Osteoblast (primary cell): ENCODE measurements at places on chromosomes 5 and 9. TPM values are rescaled to one million over a fixed set of nuclear protein-coding genes. Genes with fewer than 3 reads are reported as not detected.

SPATA6L gene
- 0.72 and 1.2 TPM in 2 replicates for total RNA-seq

TBC1D9B gene
- 89.4 and 90.2 TPM in 2 replicates for total RNA-seq

DIRAS2 gene
- total RNA-seq, result under 0.01 TPM in 1 of 2 replicates, not detected in the other

ERAP2 gene
- total RNA-seq, result 5.6 and 84.7 TPM in 2 replicates

CCNH gene
- total RNA-seq, result 74.3 and 80.3 TPM in 2 replicates

WNT8A gene
- total RNA-seq, result not detected in 2 replicates

ZDHHC12 gene
- total RNA-seq, result 32.7 and 35.1 TPM in 2 replicates

PALM2AKAP2 gene
- 19.4 and 25.3 TPM in 2 replicates for total RNA-seq

SPINK4 gene
- total RNA-seq, result not detected in 2 replicates

HAPLN1 gene
- 18.8 and 36.5 TPM in 2 replicates for total RNA-seq

MCIDAS gene
- total RNA-seq, result under 0.01 and 0.29 TPM in 2 replicates

PHF24 gene
- under 0.01 TPM in 1 of 2 replicates, not detected in the other for total RNA-seq

TRIM52 gene
- 6.8 and 7.2 TPM in 2 replicates for total RNA-seq

GLIPR2 gene
- total RNA-seq, result 33.3 and 38.4 TPM in 2 replicates

SLC1A3 gene
- 45.2 and 76.9 TPM in 2 replicates for total RNA-seq

ARL15 gene
- 25.3 and 29.8 TPM in 2 replicates for total RNA-seq

PDZD2 gene
- 0.29 and 0.36 TPM in 2 replicates for total RNA-seq

PAX5 gene
- total RNA-seq, result under 0.01 TPM in 1 of 2 replicates, not detected in the other

TOPORS gene
- 32.1 and 33.7 TPM in 2 replicates for total RNA-seq

SPINK1 gene
- not detected in 2 replicates for total RNA-seq

GABRA6 gene
- not detected in 2 replicates for total RNA-seq

PTGDS gene
- total RNA-seq, result 37.4 and 57.9 TPM in 2 replicates

TEX48 gene
- not detected in 2 replicates for total RNA-seq

GABRP gene
- total RNA-seq, result under 0.01 TPM in 2 replicates

MEIKIN gene
- total RNA-seq, result not detected in 2 replicates

ALDH1A1 gene
- total RNA-seq, result 0.29 and 0.36 TPM in 2 replicates

ENTREP1 gene
- total RNA-seq, result under 0.01 TPM in 2 replicates

NEURL1B gene
- total RNA-seq, result 0.29 and 0.36 TPM in 2 replicates

BTNL3 gene
- total RNA-seq, result not detected in 2 replicates

LHFPL2 gene
- total RNA-seq, result 63.6 and 64.4 TPM in 2 replicates

PCDHA9 gene
- 0.29 and 0.36 TPM in 2 replicates for total RNA-seq

ZNG1F gene
- total RNA-seq, result 5.9 and 7.2 TPM in 2 replicates

SNX2 gene
- total RNA-seq, result 124 and 128 TPM in 2 replicates

PIP5KL1 gene
- 2.2 and 3.5 TPM in 2 replicates for total RNA-seq

ATOSB gene
- 31.1 and 32.1 TPM in 2 replicates for total RNA-seq

FGF10 gene
- total RNA-seq, result 1.4 and 1.8 TPM in 2 replicates

COL15A1 gene
- 8.0 and 29.3 TPM in 2 replicates for total RNA-seq

GDF9 gene
- total RNA-seq, result 0.29 and 0.36 TPM in 2 replicates

PCDHB8 gene
- total RNA-seq, result 0.36 and 0.88 TPM in 2 replicates
